HFFc6 (cell line): ENCODE measurements at places on chromosomes 7 and 10.
A peak's percentile ranks its signal among the peaks of the same experiment; 100 is the strongest.

- H3K4me3 ChIP-seq: 0 out of 2 replicates have a peak overlapping the region, but pooled peaks have one; percentile 25
- no peak overlapping the region for H3K27ac ChIP-seq
- no peak for DNase-seq
- H3K4me1 ChIP-seq: peaks cover 35% of the 10 kb centered on the region
Measured at GRCh38 chr10:112526906-112527305, 79.9 kb downstream of the VTI1A start.

GRCh38 chr10:78860260-78860914, 208.4 kb upstream of the ZMIZ1 start:
- H3K4me1 ChIP-seq: no peaks in the 10 kb centered on the region
- DNase-seq: no peak
- no peak overlapping the region for H3K4me3 ChIP-seq
- no peaks in the 10 kb centered on the region for H3K36me3 ChIP-seq
- H3K27ac ChIP-seq: no peak overlapping the region

GRCh38 chr7:81361769-81362312, 408.0 kb downstream of the HGF start:
- H3K4me3 ChIP-seq: no peak overlapping the region
- no peak overlapping the region for H3K27ac ChIP-seq
- no peaks in the 10 kb centered on the region for H3K36me3 ChIP-seq
- peaks cover 10% of the 10 kb centered on the region for H3K4me1 ChIP-seq
- no peaks in the 10 kb centered on the region; the same call in 1 of the 2 replicates for H3K27me3 ChIP-seq

DNA sequence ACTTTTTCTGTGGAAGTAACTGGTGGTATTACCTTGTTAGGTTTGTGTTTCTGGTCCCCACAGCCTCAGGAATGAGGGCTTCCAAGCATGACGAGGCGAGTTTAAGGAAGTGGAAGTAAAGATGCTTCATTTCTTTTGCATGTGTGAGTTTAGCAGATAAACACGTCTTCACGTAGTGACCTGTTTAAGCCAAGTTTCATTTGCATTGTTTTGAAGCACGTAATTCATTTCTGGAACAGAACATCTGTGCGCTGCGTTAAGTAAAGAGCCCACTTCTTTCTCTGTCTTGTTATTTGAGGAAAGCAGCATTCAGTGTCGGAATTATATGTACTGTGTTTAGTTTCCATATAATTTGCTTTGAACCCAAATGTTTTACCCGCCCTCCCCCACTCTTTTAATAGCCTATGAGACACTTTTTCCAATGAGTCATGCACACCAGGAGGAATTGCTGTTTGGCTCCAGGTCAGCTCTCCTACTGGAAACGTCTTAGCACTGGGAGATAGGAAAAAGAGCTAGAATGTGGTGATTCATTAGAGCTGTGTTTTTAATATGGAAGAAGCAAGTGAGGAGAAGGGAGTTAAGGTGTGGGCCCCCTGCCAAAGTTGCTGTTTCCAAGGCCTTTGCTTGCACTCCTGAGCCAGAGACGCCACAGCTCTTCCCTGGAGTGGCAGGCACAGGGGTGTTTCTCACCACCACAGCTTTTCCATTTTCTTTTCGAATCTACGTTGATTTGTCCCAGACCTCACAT, 36.7 kb downstream of the BTBD16 start:
- peaks cover 20% of the 10 kb centered on the region for H3K4me1 ChIP-seq
- peak; percentile 96 for DNase-seq
- H3K4me3 ChIP-seq: peak overlapping the region; percentile 85

- no peak overlapping the region for H3K4me3 ChIP-seq
- H3K4me1 ChIP-seq: peaks cover 11% of the 10 kb centered on the region
- H3K36me3 ChIP-seq: 0 out of 2 replicates have a peak, but pooled peaks cover 4% of the 10 kb centered on the region
- no peak for DNase-seq
- no peaks in the 10 kb centered on the region; the same call in none of the 2 replicates for H3K27me3 ChIP-seq
- H3K27ac ChIP-seq: no peak overlapping the region
Measured at GRCh38 chr10:34499612-34500279, 315.4 kb downstream of the PARD3 start.

GRCh38 chr10:15860692-15861201, 440 bp upstream of the MINDY3 start:
- H3K27ac ChIP-seq: peak overlapping the region; percentile 87
- no peak for DNase-seq
- peaks cover 31% of the 10 kb centered on the region for H3K4me1 ChIP-seq

DNA sequence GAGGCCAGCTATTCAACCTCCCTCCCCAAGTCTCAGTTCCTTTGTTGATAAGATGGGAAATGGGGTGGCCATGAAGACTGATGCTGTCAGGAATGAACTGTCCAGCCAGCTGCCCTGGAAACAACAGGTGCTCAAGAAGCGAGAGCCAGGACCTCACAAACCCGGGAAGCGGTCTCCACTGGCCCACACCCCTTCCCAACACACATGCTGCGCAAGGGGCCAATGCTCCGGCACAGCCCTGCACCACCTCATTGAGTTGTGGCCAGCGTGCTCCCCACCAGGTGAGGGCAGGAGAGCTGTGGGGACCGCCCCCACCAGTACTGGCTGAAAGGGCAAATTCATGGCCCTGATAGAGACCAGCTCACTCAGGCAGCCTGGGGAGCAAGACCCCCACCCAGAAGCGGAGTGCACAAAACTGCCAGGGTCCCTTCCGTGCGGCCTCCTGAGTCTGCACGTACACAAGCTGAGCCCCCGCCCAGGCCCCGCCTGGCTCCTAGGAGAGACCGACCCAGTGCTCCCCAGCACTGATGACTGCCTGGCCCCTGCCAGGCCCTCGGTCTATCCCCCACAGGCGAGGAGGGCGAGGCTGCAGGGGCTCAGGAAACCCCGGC, 216.6 kb downstream of the MAD1L1 start:
- peaks cover 46% of the 10 kb centered on the region for H3K4me1 ChIP-seq
- H3K27ac ChIP-seq: no peak overlapping the region
- peaks cover 3% of the 10 kb centered on the region; the same call in 1 of the 2 replicates for H3K36me3 ChIP-seq
- no peak overlapping the region for H3K4me3 ChIP-seq
- H3K27me3 ChIP-seq: no peaks in the 10 kb centered on the region; the same call in 1 of the 2 replicates

DNA sequence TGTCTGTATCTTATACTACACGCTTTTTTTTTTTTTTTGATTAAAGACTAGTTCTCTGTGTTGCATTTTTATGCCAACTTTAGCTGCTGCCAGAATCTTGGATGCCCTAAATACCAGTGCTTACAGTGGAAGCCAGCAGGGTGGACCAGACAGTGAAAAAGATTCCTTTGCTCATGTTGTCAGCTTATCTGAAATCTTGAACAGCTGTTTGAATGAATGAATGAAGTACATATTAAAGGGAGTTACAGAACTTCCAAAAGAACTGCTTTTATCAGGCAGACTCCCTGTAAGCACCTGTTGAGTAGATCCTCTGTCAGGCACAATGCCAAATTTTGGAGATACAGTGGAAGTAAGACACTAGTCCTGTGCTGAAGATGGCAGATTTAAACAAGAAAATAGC, 184.9 kb downstream of the PPP1R9A start:
- H3K27me3 ChIP-seq: no peaks in the 10 kb centered on the region
- no peak overlapping the region for H3K4me3 ChIP-seq
- no peak for DNase-seq
- no peaks in the 10 kb centered on the region for H3K36me3 ChIP-seq
- no peak overlapping the region for H3K27ac ChIP-seq

DNA sequence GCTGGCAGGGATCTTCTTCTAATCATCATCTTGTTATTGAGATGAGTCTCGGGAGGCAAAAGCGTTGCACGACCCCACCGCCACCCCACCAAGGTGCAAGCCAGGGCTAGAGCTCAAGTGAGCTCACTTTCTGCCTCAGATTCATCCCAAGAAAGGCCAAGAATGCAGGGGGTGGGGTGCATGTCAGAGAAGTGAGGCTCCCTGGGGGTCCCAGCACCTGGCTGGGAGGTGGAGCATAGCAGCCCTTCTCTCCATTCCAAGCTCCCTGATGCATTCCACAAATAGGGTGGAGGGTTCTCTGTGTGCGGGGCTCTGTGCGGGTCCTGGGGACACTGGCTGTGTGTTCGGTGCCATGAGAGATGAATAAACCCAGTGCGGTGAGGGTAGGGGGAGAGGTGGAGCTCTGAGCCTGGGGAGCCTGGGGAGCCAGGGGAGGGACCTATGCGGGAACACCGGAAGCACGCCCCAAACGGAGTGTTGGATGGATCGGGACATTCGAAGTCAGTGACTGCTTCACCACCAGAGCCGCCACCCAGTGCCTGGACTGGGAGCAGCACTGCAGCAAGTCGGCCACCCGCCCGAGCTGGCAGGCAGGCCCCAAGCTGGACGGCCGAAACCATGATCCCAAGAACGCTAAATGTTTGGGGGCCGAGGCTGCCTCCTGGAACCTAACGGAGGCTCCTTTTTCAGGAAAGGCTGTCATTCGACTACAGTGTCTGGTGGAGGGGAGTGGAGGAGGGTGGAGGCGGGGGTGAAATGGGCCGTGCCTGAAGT, 17.9 kb upstream of the HMX3 start:
- H3K36me3 ChIP-seq: no peaks in the 10 kb centered on the region
- H3K4me1 ChIP-seq: no peaks in the 10 kb centered on the region
- peak overlapping the region; percentile 4; the same call in 1 of the 2 replicates for H3K4me3 ChIP-seq
- peaks cover 17% of the 10 kb centered on the region for H3K27me3 ChIP-seq

GRCh38 chr7:12210179-12211053, 678 bp upstream of the TMEM106B start:
- H3K36me3 ChIP-seq: no peaks in the 10 kb centered on the region
- H3K4me3 ChIP-seq: peak overlapping the region; percentile 96
- peaks cover 6% of the 10 kb centered on the region for H3K27me3 ChIP-seq
- peak overlapping the region; percentile 74 for H3K27ac ChIP-seq
- DNase-seq: no peak

DNA sequence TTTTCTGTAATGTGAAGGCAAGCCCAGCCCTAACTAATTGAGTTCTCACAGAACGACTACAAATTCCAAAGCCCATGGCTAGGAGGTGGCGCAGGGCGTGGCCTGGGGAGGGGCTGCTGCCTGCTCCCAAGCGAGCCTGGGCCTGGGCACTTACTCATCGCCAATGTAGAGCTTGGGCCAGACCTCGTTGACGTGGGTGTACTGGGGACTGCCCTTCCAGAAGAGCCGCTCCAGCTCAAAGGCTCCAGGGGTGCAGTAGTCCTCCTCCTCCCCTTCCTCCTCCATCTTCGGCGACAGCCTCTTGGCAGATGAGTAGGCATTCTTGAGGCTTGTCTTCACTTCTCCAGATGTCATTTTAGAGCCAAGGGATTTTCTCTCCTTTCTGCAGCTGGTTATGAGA, 53.3 kb upstream of the SAMD8 start:
- H3K4me3 ChIP-seq: no peak overlapping the region
- DNase-seq: no peak
- no peaks in the 10 kb centered on the region; the same call in none of the 2 replicates for H3K27me3 ChIP-seq
- H3K36me3 ChIP-seq: no peaks in the 10 kb centered on the region
- peaks cover 6% of the 10 kb centered on the region; the same call in 1 of the 2 replicates for H3K4me1 ChIP-seq

DNA sequence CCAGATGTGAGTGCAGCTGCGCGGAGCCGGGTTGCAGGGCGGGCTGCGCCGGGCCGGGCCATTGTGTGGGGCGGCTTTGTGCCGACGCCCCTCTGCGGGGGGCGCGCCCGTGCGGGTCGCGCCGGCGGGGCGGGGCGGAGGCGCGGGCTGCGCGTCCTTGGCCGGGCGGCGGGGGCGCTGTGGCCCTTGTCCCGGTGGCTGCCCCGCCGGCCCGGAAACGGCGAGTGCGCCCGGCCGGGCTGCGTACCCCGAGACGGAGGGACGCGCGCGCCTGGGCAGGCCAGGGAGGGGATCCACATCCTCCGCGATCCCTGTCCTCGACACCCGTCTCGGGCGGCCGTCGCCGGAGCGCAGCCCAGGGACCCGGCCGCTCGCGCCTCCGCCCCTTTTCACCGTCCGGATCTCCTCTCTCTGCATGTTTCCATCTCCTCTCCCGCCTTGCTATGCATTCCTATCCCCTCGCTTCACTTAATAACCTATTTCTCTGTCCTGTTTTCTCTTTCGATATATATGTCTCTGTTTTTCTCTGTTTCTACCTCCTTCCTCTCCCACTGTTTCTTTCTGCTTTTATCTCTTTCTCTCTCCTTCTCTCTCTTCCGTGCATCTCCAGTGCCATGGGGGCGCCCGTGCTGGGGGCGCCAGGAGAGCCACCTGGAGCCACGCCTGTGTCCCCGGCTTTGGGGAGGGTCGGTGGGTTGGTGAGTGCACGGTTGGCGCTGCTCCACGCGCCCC, 765 bp downstream of the PFKFB3 start:
- H3K36me3 ChIP-seq: no peaks in the 10 kb centered on the region
- peaks cover 30% of the 10 kb centered on the region for H3K4me1 ChIP-seq
- peak overlapping the region; percentile 98 for H3K4me3 ChIP-seq
- H3K27me3 ChIP-seq: no peaks in the 10 kb centered on the region; the same call in none of the 2 replicates
- H3K27ac ChIP-seq: peak overlapping the region; percentile 88
- DNase-seq: peak; percentile 42

DNA sequence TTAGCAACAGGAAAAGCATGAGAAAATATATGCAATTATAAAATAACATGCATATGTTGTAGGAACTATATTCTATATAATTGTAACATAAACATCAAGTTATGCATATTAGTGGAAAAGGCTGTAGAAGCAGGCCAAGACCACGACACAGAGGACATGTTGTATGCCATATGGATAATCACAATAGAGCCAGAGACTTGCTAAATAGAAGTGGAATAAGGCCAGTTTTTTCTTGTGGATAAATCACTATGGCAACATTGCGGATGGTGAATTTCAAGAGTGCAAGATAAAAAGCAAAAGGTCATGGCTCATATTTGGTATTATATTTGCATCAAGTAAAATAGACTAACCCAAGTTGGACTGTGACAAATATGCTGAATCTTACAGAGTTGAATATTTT, 93.0 kb downstream of the PCDH15 start:
- no peak overlapping the region for H3K4me3 ChIP-seq
- no peaks in the 10 kb centered on the region for H3K27me3 ChIP-seq
- no peaks in the 10 kb centered on the region for H3K36me3 ChIP-seq
- no peak for DNase-seq
- H3K4me1 ChIP-seq: no peaks in the 10 kb centered on the region

- no peak for DNase-seq
- H3K27me3 ChIP-seq: peaks cover 27% of the 10 kb centered on the region
- H3K36me3 ChIP-seq: no peaks in the 10 kb centered on the region
- H3K4me1 ChIP-seq: no peaks in the 10 kb centered on the region
- H3K27ac ChIP-seq: no peak overlapping the region
- no peak overlapping the region for H3K4me3 ChIP-seq
Measured at GRCh38 chr10:93722550-93722949, 20.2 kb upstream of the FRA10AC1 start.

- H3K36me3 ChIP-seq: no peaks in the 10 kb centered on the region
- no peaks in the 10 kb centered on the region for H3K4me1 ChIP-seq
- DNase-seq: no peak
- H3K27ac ChIP-seq: no peak overlapping the region
Measured at GRCh38 chr7:26989897-26990670, 105.7 kb downstream of the HOXA1 start.

- H3K27me3 ChIP-seq: no peaks in the 10 kb centered on the region; the same call in 1 of the 2 replicates
- peaks cover 6% of the 10 kb centered on the region; the same call in 1 of the 2 replicates for H3K36me3 ChIP-seq
- no peak overlapping the region for H3K27ac ChIP-seq
- DNase-seq: no peak
Measured at GRCh38 chr7:129423700-129424410, 10.4 kb upstream of the STRIP2 start.

DNA sequence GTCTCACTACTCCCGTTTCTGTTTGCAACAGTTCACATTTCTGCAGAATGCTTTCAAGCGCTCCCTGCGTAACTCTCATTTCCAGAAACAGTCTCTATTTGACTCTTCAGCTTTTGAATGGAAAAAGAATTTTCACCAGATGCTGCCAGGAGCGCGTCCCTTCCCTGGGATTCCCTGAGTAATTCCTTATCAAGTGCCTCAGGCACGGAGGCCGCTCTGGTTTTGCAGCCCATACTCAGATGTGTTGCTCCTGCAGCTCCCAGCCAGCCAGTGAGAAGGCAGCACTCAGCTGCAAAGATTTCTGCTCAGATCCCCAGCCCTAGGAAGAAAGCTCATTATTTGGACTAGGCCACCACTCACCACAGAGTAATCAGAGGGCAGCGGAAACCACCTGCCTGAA, 161.1 kb upstream of the CHST15 start:
- no peak for DNase-seq
- no peak overlapping the region for H3K27ac ChIP-seq
- no peaks in the 10 kb centered on the region for H3K4me1 ChIP-seq
- H3K4me3 ChIP-seq: no peak overlapping the region
